HT1080 (cell line): ENCODE measurements at places on chromosomes 11 and 22.

- DNase-seq = no peak
Observed at GRCh38 chr11:115471367-115471766, 32.8 kb downstream of the CADM1 start.

- DNase-seq = no peak
Observed at GRCh38 chr11:93477684-93478234, 65.4 kb downstream of the SMCO4 start.

GRCh38 chr22:38700270-38700788, 414 bp downstream of the JOSD1 start:
- no peak for DNase-seq

DNA sequence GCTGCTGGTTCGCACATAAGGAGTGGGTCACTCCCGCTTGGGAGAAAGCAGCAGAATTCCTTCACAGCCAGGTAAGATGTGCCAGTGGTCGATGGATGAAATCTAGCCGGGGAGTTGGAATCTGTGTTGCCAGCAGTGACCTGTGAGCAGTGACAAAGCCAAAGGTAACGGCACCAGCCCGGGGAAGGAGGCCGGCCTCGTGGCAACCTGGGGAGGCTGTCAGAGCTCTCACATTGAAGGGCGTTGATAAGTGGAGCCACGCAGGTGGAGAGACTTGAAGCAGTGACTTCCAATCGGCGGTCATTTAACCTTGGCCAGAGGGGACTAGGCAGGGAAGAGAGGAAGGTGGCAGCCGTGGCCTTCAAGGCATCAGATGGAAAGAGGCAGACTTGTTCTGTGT, 58.8 kb downstream of the ARHGAP8 start:
- no peak for DNase-seq

- DNase-seq = no peak
Observed at GRCh38 chr11:14386895-14387480, 28.0 kb upstream of the RRAS2 start.

DNA sequence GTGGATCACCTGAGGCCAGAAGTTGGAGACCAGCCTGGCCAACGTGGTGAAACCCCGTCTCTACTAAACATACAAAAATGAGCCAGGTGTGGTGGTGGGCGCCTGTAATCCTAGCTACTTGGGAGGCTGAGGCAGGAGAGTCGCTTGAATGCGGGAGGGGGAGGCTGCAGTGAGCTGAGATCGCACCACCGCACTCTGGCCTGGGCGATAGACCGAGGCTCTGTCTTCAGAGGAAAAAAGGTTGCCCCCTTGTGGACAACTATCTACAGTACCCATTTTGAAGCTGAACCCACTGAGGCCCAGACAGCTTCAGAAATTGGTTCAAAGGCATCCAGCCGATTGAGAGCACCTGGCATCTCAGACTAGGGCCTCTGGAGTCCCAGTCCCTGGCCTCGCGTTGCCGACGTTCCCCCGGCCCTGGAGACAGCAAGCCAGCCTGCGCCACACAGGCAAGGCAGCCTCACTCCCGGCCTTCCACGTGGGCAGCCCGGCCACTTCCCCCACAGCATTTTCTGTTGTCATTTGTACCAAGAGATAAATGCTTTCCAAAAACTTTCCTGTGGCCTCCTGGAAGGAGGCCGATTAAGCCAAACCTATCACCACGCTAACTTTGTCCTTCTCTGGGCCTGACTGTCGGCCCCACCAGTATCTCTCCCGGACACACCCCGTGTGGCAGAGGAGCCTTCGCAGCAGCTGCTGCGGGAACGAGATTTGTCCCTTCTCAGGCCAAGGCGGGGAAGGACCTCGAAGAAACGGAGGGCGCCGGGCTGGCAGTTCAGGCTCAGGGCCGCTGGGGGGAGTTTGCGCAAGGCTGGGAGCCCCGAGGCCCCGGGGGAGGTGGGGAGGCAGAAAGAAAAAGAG, 82.8 kb downstream of the FLI1 start:
- DNase-seq = no peak

- DNase-seq = no peak
Observed at GRCh38 chr11:29244355-29244754, 772.5 kb downstream of the KCNA4 start.

GRCh38 chr11:46948378-46949131, 12.0 kb downstream of the CSTPP1 start:
- peak; percentile 85 for DNase-seq

- DNase-seq = no peak
Observed at GRCh38 chr11:68358416-68358815, 46.0 kb downstream of the LRP5 start.

GRCh38 chr22:32333141-32333768, 24.4 kb upstream of the RFPL3 start:
- no peak for DNase-seq

DNA sequence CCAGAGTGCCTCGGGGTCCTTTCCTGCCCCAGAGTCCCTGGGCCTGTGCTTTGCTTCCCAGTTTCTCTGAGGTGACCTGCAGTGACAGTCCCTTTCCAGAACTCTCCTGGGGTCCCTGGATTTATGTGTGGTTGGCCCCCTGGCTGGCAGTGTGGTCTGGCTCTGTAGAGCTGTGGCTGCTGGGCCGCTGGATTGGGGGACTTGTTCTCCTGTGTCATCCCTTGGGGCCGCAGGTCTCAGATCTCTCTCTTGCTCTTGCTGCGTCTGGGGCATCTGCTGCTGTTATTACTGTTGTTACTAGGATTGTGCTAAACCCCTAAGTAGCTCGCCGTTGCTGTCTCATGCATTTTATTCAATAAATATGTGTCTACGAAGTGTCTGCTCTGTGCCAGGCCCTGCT, 31.9 kb downstream of the FAM83F start:
- DNase-seq = no peak

DNA sequence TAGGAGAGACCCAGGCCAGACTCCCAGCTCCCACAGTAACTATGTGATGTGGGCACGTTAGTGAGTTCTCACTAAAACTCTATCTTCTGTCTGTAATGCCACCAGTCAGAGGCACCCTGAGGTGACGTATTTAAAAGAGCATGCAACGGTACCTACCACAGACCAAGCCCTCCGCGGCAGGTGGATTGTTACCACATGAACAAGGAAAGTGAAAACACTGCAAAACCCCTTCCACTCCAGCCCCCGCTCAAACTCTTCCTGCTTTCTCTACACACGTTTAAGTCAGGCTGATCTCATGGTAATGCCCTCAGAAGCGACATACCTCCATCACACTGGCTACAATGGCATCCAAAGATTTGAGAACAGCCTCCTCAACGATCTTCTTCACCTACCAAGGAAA, 36.7 kb downstream of the SERPIND1 start:
- DNase-seq = no peak

DNA sequence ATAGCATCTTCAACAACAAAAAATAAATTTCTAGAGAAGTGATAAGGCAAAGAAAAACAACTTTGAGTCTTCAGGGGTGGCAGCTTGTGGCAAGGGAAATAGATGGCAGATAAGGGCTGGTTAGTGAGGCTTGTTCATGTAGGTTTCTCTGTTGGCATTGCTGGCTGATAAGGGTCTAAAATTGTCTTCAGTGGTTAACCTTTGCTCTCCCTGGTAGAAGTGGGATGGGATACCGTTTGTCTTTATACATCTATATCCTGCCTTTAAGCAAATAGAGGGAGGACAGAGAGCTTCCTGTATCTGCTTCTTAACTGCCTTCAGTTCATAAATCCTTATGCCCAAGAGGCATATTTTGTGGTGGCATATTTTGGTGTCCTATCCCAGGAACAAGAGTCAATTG, 57.1 kb downstream of the TRAF6 start:
- DNase-seq = peak; percentile 28

DNA sequence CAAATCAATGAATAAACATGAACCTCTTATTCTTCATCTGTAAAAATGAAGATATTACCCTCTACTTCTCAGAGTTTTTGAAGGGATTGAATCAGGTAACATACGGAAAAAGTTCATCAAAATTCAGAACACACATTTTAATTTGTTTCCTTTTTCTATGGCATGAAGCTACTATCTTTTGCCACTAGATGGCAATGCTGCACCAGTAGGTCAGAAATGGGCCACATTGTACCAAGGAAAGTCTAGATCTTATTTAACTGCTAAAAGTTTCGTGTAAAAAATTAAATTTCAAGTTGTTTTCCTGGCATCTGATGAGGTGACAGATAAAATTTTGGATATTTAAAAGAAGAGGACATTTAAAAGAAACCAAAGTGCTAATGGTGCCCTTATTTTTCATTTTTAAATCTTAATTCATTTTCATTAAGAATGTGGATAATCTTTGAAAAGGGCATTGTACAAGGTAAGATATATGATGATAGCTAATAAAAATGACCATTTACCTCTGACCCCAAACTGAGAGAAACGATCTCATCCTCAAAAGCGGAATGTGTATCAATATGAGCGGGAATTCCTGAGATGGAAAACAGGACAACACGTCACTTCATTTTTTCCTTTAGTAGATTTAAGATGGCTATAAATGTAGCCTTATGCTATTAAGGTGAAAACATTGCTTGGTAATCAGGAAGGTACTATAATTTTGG, 16.1 kb downstream of the ALKBH8 start:
- DNase-seq = peak; percentile 29

DNA sequence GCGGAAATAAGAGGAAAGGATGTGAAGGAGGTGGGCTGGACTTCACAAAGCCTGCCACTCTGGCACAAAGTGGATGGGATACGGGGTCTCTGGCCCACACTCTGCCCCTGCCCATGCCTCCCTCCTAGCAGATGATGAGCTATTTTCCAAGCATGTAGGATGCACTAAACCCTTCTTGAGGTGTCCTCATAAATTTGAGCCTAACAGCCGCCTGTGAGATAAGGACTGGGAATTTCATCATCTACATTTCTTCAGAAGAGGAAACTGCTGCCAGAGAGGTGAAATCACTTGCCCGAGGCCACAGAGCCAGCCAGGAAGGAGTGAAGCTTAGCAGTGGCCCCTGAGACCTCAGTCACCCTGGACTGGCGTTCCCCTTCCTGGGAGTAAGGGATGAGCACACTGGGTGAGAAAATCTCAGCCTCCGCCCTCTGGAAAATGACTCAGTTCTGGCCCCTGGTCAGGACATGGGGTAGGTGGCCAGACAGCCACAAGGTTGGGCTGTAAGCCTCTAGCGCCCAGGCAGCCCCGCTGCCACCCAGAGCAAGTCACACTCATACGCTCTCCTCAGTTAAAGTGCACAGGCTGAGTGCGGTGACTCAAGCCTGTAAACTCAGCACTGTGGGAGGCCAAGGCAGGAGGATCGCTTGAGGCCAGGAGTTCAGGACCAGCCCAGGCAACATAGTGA, 27.9 kb downstream of the MB start:
- peak; percentile 90 for DNase-seq

DNA sequence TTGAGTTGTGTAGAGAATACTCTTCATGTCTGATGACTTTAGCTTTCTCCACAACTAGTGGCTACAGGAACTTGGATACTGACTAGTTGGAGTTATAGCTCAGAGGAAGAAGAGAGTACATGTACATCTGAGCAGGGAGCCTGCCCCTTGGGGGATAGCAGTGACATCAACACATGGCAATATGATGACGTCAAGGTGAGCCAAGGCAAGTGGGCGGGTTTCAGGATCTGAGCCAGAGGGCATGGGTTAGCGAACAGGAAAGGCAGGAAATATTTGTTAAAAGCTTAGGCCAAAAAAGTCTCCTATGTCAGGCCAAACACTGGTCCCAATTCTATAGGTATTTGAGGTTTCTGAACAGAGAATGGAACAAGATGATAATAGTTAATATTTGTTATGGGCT, 42.0 kb upstream of the HORMAD2 start:
- DNase-seq = no peak

DNA sequence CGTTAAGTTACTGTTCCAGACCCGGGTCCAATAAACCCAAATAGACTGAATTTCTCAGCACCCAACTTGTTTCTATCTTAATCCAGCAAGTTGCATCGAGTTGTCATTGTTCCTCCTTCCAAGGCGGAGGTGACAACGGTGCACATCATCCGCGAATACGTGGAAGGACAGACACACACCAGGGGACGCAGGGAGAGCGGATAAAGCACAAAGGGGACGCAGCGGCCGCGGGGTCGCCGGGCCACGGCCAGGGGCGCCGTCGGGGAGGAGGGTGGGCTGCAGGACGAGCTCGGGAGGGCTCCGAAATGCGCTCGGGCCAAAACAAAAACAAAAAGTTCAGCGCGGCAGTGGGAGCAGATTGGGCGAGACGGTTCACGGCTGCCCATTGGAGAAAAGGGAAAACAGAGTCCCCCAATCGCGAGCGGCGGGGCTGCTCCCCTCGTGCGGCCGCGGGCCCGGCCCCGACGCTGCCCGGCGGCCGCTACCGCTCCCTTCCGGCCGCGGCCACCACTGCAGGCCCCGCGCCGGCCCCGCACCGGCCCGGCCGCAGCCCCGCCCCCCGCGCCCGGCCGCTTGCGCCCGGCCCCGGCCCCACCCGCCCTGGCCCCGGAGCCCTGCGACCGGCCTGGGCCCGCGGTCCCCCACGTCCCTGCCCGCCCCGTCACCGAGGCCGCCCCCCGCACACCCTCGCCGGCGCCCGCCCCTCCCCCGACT, 518 bp downstream of the KMT5B start:
- DNase-seq = peak; percentile 63

- no peak for DNase-seq
Observed at GRCh38 chr11:117697319-117697718, 99.7 kb downstream of the DSCAML1 start.

DNA sequence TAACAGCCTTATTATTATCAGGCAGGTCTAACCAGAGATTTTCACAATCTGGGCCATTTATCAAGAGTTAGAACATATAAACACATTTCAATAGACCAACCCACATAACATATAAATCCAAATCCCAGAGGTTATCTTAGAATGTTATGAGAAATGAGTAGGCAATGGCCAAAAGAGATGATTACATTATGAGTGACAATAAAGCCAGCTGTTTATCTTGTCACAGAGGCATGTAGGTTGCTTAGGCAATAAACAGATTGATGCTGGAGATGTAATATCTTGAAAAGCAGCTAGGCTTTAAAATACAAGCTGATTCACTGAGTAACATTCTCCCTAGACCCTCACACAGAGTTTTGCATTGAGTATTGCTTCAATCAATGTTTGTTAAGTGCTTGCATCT, 148.5 kb upstream of the SESN3 start:
- DNase-seq = no peak

GRCh38 chr11:101323997-101324396, 194.4 kb upstream of the PGR start:
- no peak for DNase-seq

DNA sequence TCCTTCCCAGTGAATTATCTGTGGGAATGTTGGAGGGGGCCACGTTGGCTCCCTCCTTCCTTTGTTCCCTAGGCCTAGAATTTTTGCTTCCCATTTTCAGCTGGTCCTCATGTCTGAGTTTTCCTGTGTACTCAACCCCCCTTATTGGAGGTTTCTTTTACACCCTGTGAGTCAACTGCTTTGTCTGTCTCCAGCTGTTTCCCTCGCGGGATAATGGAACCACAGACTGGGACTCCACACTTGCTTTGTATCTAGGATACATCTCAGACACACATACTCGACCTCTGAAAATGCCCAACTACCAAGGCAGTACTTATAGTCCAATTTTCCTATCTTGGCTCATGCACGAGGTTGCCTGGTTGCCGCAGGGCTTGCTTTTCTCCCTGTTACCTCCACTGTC, 352.7 kb upstream of the MPPED2 start:
- peak; percentile 28 for DNase-seq

- DNase-seq = no peak
Observed at GRCh38 chr11:15943418-15944197, 412.7 kb downstream of the SOX6 start.
